ENCODE measurements at places on chromosomes 5 and 9. TPM values are rescaled to one million over a fixed set of nuclear protein-coding genes. Genes with fewer than 3 reads are reported as not detected.

DNA sequence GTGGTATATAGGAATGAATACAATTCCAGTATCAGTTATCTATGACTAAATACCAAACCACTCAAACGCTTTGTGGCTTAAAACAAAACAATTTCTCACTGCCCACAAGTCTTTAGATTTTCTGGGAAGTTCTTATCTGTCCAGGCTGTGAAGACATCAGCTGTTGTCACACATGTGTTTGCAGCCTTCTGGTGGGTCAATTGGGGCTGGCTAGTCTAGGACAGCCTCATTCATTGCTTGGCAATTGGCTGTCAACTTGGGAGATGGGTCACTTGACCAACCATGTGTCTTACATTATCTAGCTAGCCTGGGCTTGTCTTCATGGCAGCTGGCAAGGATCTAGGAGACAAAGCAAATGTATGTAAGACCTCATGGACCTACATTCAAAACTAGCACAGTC lies 53.8 kb upstream of the PAPPA start:
- no peaks in the 10 kb centered on the region for H3K4me1 ChIP-seq
- H3K36me3 ChIP-seq: no peaks in the 10 kb centered on the region
- H3K27me3 ChIP-seq: peaks cover 4% of the 10 kb centered on the region
- no peak overlapping the region for H3K27ac ChIP-seq
- no peak for DNase-seq

The F2RL1 gene
- 1.6 TPM for total RNA-seq

GRCh38 chr9:136144450-136144849 lies 25.8 kb upstream of the TMEM250 start:
- no peak for DNase-seq
- H3K27ac ChIP-seq: no peak overlapping the region
- H3K4me1 ChIP-seq: no peaks in the 10 kb centered on the region

The GCNT1 gene
- total RNA-seq: 4.2 TPM

DNA sequence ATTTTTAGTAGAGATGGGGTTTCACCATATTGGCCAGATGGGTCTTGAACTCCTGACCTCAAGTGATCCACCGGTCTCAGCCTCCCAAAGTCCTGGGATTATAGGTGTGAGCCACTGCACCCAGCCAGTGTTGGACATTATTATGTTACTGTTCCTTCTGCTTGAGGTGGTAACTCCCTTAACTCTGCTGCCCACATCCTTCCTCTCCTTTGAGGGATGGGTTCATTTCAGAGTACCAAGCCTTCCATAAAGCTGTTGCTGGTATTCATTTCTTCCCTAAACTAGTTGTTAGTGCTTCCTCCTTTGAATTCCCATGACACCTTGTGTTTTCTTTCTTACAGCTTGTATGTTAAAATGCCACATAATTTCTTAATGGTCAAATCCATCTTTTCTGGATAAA lies 54.0 kb downstream of the CTNNA1 start:
- H3K4me3 ChIP-seq: no peak overlapping the region
- peaks cover 4% of the 10 kb centered on the region for H3K36me3 ChIP-seq
- no peak overlapping the region for H3K27ac ChIP-seq
- H3K27me3 ChIP-seq: peaks cover 9% of the 10 kb centered on the region

DNA sequence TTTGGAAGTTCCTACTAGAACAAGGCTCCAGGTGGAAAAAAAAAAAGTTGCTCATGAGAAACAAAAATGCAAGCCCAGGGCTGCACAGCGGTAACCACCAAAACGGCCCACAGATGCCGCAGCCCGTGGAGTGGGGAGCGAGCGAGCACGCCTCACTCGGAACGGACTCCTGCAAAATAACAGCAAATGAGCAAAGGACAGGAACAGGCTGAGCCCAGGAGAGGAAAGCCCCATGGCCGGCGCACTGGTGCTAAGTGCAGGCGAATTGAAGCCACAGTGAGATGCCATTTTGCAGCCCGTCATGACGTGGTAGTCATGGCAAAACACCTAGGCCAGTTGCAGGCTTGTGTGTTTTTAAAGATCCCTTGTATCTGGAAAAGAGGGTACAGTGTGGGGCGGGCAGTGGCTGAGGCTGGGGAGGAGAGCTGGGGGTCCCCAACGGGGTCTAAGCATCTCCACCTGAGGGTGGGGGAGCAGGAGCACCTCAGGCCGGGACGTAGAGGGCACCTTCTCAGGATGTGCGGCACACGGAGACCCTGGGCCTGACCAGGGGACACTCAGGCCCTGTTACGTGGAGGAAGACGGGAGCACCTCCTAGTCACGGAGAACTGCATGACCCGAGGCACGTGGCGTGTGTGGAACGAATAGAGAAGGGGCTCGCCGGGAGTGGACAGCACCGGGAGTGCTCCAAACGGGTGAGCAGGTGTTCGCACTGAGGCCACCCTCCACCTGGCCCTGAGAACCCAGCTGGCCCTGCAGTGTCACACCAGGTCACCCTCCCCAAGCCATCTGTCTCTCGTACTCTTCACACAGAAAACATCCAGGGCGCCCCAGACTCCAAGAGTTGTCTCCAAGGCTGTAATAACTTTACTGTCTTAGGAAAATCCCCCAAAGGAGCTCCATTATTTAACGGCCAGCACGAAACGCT lies 10.7 kb downstream of the GRM6 start:
- H3K27ac ChIP-seq: no peak overlapping the region
- H3K4me3 ChIP-seq: no peak overlapping the region
- peaks cover 2% of the 10 kb centered on the region for H3K36me3 ChIP-seq
- DNase-seq: no peak
- no peaks in the 10 kb centered on the region for H3K4me1 ChIP-seq

The MEF2C gene
- total RNA-seq: 0.07 TPM

DNA sequence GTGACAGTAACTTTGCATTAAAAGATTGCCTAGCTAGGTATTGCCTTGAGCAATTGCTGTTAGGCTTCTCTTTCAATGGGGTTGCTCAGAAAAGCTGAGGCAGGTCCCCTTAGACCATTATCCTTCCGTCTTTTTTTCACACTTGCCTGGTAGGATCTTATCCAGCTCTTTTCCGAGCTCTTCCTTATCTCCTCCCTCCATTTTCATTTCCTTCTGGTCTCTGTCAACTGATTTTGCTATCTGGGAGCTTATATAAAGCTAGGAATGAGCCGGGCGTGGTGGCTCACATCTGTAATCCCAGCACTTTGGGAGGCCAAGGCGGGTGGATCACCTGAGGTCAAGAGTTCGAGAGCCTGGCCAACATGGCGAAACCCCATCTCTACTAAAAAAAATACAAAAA lies 6.6 kb upstream of the HMGCR start:
- H3K27me3 ChIP-seq: no peaks in the 10 kb centered on the region
- no peaks in the 10 kb centered on the region for H3K36me3 ChIP-seq
- H3K27ac ChIP-seq: no peak overlapping the region
- DNase-seq: no peak
- no peak overlapping the region for H3K4me3 ChIP-seq
- peaks cover 4% of the 10 kb centered on the region for H3K4me1 ChIP-seq

The PCDHGB2 gene
- total RNA-seq: 0.18 TPM

DNA sequence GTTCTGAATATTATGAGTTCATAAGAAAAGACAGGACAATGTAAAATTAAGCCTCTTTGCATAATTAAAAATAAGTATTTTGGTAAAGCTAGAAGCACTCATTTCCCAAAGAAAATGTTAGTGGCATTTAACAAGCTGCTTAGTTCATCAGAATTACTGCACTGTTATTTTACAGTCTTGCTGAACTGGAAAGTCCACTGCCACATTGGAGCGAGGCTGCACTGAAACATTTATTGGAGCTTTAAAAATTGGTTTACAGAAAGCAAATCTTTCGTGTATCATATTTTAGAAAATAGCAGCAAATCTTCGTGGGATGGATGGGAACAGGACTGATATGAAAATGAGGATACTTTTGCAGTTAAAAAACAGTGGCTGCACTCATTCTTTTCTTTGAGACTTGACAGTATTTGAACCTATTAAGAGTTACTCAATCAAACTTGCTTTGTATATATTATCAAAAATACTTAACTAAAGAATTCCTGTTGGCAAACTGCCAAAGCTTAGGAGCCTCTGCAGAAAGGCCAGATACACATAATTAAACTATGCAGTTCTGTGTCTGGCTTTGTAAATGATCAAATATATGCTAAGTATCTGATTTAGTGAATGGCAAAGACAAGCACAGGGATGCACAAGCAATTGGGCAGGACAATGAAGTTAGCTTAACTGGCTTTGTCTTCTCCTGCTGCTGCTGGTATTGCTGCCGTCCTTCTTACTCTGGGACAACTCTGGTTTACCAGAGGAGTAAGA lies 16.5 kb upstream of the FBXL7 start:
- no peak for DNase-seq
- H3K4me3 ChIP-seq: no peak overlapping the region
- no peaks in the 10 kb centered on the region for H3K4me1 ChIP-seq
- no peak overlapping the region for H3K27ac ChIP-seq
- H3K27me3 ChIP-seq: no peaks in the 10 kb centered on the region

DNA sequence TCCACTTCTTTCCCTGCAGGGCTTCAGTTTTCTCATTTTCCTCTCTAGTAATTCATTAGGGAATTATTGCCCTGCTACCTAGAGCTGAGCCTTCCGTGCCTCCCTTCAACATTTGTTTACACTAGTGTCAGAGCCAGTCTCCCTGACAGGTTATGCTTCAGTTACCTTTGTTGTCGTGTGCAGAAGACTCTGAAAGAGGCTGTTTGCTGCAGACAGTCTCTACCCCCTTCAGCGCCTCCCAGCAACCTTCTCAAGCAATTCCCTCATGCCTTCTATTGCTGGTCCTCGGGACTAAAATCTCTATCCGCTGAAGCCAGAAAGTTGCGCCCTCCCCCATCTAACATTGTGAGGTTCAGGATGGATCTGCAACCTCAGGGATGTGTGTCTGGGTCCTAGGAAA lies 12.8 kb downstream of the RALGPS1 start:
- H3K27me3 ChIP-seq: peaks cover 2% of the 10 kb centered on the region
- no peak for DNase-seq
- H3K4me3 ChIP-seq: no peak overlapping the region
- no peaks in the 10 kb centered on the region for H3K4me1 ChIP-seq
- H3K36me3 ChIP-seq: no peaks in the 10 kb centered on the region
- no peak overlapping the region for H3K27ac ChIP-seq

DNA sequence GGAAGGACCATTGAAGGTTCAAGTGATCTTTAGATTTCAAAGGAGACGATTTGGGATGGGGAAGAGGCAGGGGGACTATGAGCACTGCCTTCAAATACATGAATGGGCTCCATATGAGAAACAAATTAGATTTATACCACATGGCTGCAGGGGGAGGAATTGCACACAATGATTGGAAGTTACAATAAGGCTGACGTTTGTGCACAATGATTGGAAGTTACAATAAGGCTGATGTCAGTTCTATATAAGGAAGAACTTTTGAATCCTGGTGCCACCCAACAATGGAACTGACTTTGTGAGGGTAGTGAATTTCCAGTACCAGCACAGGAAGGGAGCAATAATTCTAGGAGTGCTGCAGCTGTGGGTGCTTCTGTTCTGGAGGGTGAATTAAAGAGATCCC lies 95.7 kb upstream of the PTGER4 start:
- H3K27ac ChIP-seq: no peak overlapping the region
- no peak for DNase-seq
- peaks cover 25% of the 10 kb centered on the region for H3K4me1 ChIP-seq
- H3K27me3 ChIP-seq: no peaks in the 10 kb centered on the region
- no peaks in the 10 kb centered on the region for H3K36me3 ChIP-seq

The LRRC14B gene
- not detected for total RNA-seq

The HAVCR2 gene
- total RNA-seq: 12.6 TPM

The NKD2 gene
- 0.86 TPM for total RNA-seq

The ABO gene
- not detected for total RNA-seq

DNA sequence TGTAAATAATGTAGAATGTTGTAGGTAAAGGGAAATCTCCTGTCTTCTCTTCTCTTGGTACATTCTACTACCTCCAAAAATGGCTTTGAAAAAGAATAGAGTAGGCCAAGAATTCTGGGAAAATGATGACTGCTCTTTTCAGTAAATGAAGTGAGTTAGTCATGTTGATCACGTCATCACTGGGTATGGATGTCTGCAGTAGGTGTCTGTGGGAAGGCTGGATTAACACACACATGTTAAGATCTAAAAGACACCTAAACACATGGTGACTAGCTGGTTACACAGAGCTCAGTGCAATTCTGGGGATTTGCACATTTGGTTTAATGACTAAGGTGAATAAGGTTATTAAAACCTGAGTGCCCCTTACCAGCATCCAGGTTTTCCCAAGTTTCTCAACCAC lies 161.5 kb downstream of the CEP120 start:
- H3K27me3 ChIP-seq: peaks cover 11% of the 10 kb centered on the region
- no peaks in the 10 kb centered on the region for H3K36me3 ChIP-seq
- DNase-seq: no peak
- no peaks in the 10 kb centered on the region for H3K4me1 ChIP-seq

The ANKRD33B gene
- 4.6 TPM for total RNA-seq

The PCDHA9 gene
- total RNA-seq: not detected

The GKAP1 gene
- total RNA-seq: 4.2 TPM

The C5 gene
- total RNA-seq: 2.4 TPM

DNA sequence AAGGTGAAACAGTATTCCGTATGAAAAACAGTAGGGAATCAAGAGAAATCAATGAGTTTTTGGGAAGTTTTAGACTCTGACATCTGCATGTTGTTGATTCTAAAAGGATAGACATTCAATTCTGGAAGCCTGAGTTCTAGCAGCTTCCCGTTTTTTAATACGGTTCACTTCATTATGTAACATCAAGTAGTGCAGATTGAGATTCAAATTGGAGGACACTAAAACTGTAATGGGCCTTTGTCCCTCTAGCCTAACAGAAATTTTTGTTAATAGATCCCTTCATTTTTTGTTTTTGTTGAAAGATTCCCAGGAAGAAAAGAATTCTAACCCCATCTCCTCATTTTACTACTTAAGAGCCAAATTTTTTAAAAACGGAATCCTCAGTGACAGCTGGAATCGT lies 384.6 kb downstream of the SH3GL2 start:
- no peaks in the 10 kb centered on the region for H3K27me3 ChIP-seq
- no peak overlapping the region for H3K27ac ChIP-seq
- no peaks in the 10 kb centered on the region for H3K4me1 ChIP-seq

The PTPRD gene
- total RNA-seq: not detected

GRCh38 chr9:129557192-129558036 lies 63.5 kb downstream of the C9orf50 start:
- no peak overlapping the region for H3K4me3 ChIP-seq
- no peaks in the 10 kb centered on the region for H3K4me1 ChIP-seq

DNA sequence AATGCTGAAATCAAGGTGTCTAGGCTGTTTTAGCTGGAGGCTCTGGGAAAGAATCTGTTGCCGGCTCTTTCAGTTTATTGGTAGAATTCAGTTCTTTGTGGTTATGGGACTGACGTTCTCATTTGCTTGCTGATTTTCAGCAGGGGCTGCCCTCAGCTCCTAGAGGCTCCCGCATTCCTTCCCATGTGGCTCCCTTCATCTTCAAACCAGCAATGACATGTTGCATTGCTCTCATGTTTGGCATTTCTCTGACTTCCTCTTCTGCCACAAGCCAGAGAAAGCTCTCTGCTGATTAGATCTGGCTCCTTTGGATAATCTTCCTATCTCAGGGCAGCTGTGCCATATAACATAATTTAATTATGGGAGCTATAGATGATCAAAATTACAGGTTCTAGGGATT lies 360.3 kb downstream of the LRRC70 start:
- H3K4me3 ChIP-seq: no peak overlapping the region

The CDKN2B-AS1 gene
- total RNA-seq: 0.23 TPM

The PCDHB11 gene
- not detected for total RNA-seq

All from activated CD4-positive, alpha-beta T cell treated with anti-CD3 and anti-CD28 coated beads for 36 hours (primary cell).